Articular chondrocyte of knee joint (primary cell): ENCODE measurements at places on chromosomes 11 and 22. TPM values are rescaled to one million over a fixed set of nuclear protein-coding genes. Genes with fewer than 3 reads are reported as not detected.

The YPEL4 gene
- total RNA-seq, result 0.26 and 0.65 TPM in 2 replicates

The DEAF1 gene
- total RNA-seq, result 24.9 and 29.7 TPM in 2 replicates

The MYBPC3 gene
- not detected in 2 replicates for total RNA-seq

The CLDN5 gene
- total RNA-seq, result 0.13 and 0.76 TPM in 2 replicates

The MYRF gene
- total RNA-seq, result under 0.01 and 0.22 TPM in 2 replicates

The GLYAT gene
- total RNA-seq, result not detected in 2 replicates

The CDKN1C gene
- 10.1 and 11.9 TPM in 2 replicates for total RNA-seq

The MS4A4A gene
- total RNA-seq, result not detected in 2 replicates

The SYT12 gene
- total RNA-seq, result 2.1 and 3.6 TPM in 2 replicates

The LDHAL6A gene
- not detected in 2 replicates for total RNA-seq

The MS4A12 gene
- not detected in 2 replicates for total RNA-seq

The NADSYN1 gene
- total RNA-seq, result 49.1 and 49.2 TPM in 2 replicates

The RTN4R gene
- total RNA-seq, result 0.22 and 0.26 TPM in 2 replicates

The SYTL2 gene
- total RNA-seq, result 24.6 and 26.4 TPM in 2 replicates

The PTPMT1 gene
- 46.7 and 47.8 TPM in 2 replicates for total RNA-seq

The KRTAP5-1 gene
- total RNA-seq, result not detected in 2 replicates

The DEPDC5 gene
- total RNA-seq, result 16.7 and 17.2 TPM in 2 replicates

The STARD10 gene
- 19.2 and 20.5 TPM in 2 replicates for total RNA-seq

The GPHA2 gene
- total RNA-seq, result not detected in 2 replicates

The BIRC3 gene
- total RNA-seq, result 3.3 and 8.3 TPM in 2 replicates

The RGL4 gene
- total RNA-seq, result not detected in 2 replicates
